ENCODE measurements at places on chromosomes 16 and 17.
A peak's percentile ranks its signal among the peaks of the same experiment; 100 is the strongest.

DNA sequence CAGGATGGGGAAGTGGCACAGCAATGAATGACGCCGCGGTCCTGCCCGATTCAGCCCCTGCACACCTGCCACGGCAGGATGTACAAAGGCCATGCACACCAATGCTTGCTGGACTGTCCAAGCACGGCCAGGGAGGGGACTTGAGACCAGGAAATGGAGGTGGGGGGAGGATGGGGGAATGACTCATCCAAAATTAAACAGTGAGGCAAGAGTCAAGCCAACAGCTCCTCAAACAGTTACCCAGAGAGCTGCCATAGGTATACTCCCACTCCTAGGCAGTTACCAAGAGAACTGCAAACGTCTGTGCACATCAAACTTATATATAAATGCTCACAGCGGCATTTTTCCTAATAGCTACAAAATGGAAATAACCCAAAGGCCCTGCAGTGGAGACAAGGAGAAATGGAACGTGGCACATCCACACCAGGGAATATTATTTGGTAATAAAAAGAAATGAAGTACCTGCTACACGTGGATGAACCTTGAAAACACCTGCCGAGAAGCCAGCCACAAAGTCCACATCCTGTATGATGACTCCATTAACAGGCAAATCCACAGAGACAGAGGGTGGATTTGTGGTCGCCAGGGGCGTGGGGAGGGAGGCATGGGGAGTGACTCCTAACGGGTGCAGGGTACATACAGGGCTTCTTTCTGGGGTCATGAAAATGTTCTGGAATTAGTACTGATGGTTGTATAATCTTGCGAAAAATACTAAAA lies 54.1 kb downstream of the VAC14 start:
- DNase-seq = peak; percentile 74

DNA sequence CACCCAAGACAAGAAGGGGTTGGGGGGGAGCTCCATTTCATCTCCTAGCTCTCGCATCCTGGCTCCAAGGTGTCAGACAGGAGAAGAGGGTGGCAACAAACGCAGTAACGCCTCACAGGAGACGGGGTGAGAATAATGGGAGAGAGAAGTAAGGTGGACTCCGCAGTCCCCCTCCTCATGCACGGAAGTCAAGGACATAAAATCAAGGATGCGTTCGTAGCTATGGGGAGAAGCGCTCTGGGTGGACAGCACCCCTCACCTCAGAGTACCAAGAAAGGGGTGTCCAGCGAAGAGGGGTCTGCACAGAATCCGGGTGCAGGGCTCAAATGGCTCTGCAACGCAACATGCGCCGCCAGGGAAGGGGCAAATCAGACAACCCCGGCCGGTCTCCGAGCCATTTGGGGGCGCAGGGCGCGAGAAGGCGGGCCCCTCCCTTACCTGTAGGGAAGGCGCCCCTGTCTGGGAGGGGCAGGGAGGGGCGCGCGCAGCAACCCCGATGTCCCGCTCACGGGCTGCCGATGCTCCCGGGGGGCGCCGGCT lies 555 bp downstream of the HDAC5 start:
- DNase-seq = no peak

- no peak for DNase-seq
These were observed 124.4 kb downstream of the ANKRD11 start for GRCh38 chr16:89365996-89366395.

DNA sequence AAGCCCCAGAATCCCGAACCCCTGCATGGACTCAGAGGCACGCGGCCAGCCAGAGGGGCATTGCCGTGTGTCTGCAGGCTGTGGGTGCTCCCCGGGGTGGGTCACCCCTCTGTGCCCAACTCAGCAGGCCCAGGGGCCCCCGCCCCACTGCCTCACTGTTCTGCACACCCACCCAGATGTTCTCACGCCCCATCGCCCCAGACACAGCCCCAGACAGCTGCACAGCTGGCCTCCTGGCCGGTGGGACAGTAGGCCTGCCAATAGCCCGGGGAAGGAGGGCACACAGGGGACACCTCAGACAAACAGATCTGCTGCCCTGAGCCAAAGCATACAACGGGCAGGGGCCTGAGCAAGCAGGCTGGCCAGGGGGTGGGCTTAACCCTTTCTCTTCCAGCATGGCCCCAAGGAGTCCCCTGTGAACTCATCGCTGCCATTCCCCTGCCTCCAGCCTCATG lies 27.6 kb upstream of the NXPH3 start:
- no peak for DNase-seq
